ENCODE measurements at places on chromosomes 6 and 20.

GRCh38 chr6:125714441-125715090, 34.9 kb upstream of the HEY2 start:
- DNase-seq, result no peak

GRCh38 chr6:114955363-114955762, 612.5 kb upstream of the HS3ST5 start:
- no peak for DNase-seq

- no peak for DNase-seq
Observed at GRCh38 chr6:69609836-69610472, 186.9 kb downstream of the LMBRD1 start.

- no peak for DNase-seq
Observed at GRCh38 chr20:58407966-58408557, 19.0 kb downstream of the VAPB start.

DNA sequence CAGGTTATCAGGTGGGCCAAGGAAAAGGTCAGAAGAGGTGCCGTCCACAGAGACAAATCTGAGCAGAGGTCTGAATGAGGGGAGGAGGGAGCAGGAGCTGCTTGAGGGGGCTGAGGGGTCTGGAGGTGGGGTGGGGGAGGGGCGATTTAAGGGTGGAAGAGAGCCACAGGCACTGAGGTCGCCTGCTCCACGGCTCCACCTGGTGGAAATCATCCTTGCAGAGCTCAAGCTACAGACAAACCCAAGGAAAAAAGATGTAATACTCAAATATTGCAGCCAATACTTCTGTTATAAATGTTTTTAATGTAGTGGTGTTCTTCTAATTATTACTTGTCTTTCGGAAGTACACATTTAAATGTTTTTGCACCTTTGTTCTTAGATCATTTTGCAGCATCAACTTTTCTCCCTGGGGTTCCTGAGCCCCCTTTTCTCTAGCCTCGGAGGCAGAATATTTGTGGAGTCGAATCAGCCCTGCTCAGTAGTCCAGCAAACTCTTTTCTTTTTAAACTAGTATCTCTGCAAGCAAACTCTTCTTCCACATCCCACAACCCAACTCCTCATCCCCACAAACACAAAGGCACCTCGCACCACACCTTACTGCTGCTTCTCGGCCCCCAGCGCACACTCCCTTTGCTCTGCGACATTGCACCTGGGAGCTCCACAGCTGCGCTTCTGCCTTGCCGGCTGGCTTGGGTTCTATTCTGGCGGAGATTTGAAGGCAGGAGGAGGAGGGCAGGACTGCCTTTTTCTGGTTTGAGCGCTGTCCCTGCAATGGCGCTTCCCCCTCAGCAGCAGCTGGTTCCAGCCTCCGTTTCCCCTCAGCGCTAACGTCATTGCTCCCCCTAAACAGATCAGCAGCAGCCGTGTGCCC, 51.0 kb upstream of the TFAP2A start:
- DNase-seq, result peak; percentile 87

DNA sequence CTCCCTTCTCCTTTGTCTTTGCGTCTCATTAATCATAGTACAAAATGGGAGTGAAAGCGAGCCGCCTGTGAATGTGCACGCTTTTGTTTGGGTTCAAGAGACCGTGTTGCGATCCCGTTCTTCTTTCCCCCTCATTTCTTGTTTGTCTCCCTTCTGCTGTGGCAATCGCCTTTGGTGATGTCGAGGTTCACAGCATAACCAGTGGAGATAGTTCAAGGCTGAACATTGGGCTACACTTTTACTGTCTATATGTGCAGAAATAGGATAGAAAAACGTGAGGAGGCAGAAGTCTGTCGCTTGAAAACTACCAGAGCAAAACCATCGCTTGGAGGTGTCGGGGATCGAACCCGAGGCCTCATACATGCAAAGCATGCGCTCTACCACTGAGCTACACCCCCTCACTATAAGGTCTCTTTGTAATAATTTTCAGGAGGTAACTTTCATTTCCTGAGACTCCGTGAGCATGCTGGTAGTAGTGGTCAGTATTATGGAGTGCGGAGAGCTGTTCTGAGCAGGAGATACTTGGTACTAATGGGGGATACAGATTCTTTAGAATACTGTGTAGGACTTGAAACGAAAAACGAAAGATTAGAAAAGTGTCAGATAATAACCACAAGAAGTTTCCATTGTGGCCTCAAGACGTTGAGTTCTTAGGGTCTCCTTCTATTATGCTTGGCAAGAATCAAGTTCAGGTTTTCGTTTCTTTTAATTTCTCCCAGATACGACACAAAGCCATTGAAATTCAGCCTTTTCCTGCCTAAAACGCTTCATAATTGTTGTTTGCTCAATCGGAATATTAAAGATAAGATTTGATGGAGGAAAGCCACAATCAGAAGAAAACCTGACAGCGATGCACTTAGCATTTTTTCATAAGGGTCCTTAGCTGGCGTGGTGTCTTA, 106.6 kb downstream of the TRIM27 start:
- peak; percentile 87 for DNase-seq

DNA sequence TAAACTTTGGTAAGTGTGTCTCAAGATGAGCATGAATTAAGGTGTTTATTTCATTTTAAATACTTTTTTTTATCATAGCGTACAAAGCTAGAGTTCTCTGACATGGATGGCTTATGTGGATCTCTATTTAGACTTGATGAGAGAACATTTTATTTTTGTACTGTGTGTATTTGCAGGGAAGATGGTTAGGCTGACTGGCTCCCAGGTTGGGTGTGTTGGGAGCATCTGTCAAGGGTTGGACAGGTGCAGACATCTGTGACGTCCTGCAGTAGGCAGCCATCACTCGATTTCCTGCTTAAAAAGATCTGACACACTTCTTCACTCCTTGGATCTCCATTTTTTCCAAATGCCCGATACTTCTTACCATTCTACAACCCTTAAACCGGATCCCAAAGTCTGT, 221.9 kb upstream of the QKI start:
- DNase-seq, result no peak

GRCh38 chr6:161949531-161949930, 675.7 kb upstream of the AGPAT4 start:
- DNase-seq, result no peak

- DNase-seq, result no peak
Observed at GRCh38 chr6:29676981-29677601, 3.9 kb downstream of the ZFP57 start.

DNA sequence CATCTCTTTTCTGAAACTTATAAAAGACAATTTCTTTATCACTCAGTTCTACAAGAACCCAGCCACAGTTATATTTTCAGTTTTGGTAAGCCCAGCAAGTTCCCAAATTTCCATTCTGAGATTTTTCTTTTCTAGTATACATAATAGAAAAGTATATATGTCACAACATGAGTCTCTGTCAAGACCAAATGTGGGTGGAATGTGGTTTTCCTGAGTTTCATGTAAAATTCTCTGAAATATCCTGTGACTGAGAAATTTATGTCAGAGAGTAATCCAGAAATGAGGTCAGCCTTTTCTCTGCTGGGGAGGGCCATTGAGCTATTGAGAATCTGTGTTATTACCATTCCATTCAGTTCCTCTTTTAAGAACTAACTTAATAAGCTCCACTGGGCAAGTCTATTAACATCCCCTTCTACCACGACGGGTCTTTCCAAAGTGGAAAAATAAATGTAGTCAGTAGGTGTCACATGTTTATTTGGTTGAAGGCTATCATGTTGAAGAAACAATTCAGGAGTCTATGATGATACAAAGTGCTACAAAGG, 100.7 kb upstream of the HMGN3 start:
- DNase-seq, result no peak

GRCh38 chr6:91580635-91581034, 993.8 kb upstream of the MAP3K7 start:
- DNase-seq, result no peak

DNA sequence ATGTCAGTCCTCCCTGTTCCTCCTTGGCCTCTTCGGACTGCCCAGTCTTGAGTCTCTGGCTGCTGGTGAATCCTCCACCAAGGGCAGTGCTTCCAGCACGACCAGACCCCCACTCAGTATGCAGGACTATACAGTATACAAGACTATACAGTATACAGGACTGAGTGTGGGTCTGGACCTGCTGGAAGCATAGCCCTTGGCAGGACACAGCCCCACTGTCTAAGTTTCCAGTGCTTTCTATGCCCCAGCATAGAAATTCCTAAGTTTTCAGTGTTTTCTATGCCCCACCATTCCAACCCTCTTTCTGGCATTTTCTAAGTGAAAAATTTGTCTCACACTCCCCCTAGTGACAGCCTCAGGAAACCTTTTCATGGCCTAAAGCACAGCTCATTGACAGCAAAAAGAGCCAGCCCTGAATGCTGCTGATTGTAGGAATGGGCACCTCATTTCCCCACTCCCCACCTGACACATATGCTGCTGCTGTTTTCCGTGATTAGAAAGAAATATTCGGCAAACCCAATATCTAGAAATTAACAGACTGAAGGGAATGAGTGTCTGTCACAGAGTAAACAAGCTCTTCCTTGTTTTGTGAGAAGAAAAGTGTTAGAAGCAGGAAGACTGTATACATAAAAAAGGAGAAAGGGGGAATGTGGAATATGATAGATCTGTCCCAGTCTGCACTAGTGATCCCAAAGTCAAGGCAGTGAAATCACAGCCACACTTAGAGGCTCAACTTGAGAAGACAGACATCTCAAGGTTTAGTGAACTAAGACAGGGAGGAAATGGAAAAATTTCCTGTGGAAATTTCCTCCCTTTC, 206.9 kb downstream of the IBTK start:
- peak; percentile 80 for DNase-seq

DNA sequence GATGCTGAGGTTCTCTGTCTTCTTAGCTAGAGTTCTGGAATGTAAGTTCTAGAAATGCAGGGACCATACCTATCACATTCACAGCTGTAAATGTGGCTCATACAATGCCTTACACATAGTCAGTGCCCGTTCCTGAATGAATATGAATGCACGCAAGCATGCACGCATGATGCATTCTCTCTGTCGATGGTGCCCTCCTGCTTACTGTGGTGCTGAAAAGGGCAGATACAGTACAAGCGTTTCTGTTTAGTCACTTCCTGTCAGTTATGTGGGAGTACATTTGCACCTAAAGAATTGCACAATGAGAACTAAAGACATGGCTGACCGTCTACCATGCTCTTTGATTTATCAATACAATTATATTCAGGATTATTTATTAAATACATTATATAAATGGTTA, 152.2 kb upstream of the SOX4 start:
- DNase-seq, result no peak

DNA sequence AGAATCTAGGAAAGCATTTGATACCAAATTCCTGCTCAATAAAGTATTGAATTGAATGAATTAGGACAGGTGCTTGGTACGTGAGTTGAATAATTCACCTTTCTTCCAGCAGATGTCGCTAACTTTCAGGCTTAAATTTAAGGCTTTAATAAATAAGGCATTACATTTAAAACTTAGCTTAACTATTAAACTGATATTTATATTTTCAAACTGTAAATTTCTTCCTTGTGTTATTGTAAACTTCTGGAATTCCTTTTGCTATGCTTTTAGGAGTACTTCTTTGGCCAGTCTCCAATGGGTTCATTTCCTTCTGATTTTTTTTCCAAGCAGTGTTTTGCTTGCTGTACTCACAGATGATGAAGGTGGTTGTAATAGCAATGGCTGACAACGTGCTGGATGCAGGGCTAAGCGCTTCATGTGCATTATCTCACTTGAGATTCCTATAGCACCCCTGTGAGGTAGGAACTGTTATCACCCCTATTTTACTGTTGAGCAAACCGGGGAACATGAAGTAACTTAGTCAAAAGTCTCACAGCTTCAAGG, 71.3 kb upstream of the SLC2A12 start:
- DNase-seq, result peak; percentile 86

DNA sequence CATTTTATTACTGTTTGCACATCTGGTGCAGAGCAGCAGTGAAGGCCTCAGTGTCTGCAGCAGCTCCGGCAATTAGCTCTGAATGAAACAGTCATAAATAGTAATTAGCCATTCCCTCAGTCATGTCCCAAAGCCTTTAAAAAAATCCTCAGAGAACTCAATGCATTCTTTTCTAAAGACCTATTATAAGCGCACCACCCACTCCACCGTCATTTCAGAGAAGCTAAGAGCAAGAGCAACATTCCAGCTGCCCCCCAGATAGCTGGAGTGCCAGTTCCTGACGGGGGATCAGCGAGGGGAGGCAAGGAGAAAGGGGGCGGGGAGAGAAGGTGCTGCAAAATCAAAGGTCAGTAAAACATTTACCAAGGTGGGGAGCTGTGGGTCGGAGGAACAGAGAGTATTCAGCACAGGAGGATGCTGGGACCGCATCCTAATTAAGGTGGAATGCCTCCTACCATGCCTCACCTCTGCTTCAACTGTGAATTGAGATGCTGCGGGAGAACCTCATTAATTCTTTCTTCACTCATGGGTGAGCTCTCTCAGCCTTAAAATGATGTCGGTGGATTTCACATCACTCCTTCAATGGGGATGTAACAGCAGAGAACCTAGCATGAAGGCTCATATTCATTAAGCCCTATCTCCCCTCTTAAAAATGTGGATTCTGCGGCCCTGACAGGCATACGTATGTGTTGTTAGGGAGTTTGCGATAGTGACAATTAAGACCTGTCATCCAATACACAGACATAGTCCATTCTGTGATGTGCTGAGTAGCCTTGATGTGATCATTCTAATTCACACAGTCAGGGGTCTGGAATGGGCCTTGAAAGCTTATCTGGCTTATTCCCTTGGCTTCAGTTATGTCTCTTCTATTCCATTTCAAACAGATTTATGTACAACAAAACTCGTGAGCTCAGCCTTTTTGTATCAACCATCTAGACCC, 469.5 kb upstream of the NRSN1 start:
- DNase-seq, result no peak

DNA sequence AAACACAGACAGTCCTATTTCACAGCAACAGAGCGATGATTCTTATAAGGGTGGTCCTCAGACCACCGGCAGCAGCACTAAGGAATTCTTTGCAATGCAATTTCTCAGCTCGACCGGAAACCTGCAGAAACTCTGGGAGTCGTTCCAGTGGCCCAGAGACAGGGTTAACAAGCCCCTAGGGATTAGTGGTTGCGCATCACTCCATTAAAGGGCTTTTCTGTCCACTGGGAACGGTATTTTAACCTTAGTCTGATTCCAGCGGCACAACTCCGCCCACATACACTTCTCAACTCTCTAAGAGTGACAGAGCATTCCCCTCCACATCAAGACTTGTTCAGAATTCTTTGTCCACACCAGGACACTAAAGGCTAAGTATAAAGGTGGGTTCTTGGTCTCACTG, 341.5 kb downstream of the TFAP2A start:
- no peak for DNase-seq

- DNase-seq, result no peak
Observed at GRCh38 chr6:54009052-54009654, 102.1 kb upstream of the MLIP start.

- DNase-seq, result peak; percentile 10
Observed at GRCh38 chr6:137121401-137121997, 51.9 kb downstream of the IL22RA2 start.

GRCh38 chr6:35327349-35328027, 14.9 kb upstream of the PPARD start:
- DNase-seq, result peak; percentile 73

DNA sequence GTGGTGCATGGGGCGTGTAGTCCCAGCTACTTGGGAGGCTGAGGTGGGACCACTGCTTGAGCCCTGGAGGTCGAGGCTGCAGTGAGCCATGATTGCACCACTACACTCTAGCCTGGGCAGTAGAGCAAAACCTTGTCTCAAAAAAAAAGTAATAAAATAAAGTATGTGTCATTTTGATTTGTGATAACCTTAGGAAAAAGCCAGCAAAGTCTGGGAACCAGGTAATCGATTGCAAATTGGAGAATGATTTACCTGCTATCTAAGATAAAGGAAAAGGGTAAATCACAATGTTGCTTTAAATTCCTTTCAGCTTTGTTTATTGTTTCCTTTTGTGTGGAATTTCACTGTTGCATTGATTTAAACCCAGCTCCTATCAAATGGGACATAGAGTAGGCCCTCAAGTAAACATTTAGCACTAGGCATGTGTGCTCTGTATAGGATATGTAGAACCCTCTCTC, 59.0 kb downstream of the SGK1 start:
- DNase-seq, result peak; percentile 19

GRCh38 chr6:71236926-71237434, 51.6 kb upstream of the OGFRL1 start:
- DNase-seq, result no peak

All from SK-MEL-5 (cell line).